Stimulated activated naive CD4-positive, alpha-beta T cell (primary cell): ENCODE measurements at places on chromosomes 2 and 18.
A peak's percentile ranks its signal among the peaks of the same experiment; 100 is the strongest.

DNA sequence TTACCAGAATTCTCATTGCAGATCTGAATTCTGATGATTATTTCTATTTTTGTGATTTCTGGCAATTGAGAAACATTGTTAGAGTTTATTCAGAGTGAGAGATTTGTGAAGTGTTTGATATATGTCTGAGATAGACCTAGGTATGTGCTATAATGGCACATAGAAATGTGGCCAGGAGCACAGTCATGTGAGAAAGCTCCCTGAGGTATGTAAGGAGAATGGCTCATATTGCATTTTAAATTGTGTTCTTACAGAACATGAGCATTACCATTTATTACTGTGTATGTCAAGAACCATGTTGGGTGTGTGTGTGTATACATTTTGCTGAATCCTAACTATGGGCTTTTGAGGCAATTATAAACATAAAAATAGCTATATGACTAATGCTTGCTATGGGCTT lies 101.2 kb downstream of the RAPGEF4 start:
- DNase-seq = no peak

GRCh38 chr2:187299122-187299906 lies 148.7 kb downstream of the CALCRL start:
- DNase-seq = no peak

- no peak for DNase-seq
Observed at GRCh38 chr2:218993345-218994315, at the start of gene CRYBA2. Gene CRYBA2, minus strand, starts transcription at chr2:218993422. Its CDS starts 246 bp downstream, at chr2:218993176.

DNA sequence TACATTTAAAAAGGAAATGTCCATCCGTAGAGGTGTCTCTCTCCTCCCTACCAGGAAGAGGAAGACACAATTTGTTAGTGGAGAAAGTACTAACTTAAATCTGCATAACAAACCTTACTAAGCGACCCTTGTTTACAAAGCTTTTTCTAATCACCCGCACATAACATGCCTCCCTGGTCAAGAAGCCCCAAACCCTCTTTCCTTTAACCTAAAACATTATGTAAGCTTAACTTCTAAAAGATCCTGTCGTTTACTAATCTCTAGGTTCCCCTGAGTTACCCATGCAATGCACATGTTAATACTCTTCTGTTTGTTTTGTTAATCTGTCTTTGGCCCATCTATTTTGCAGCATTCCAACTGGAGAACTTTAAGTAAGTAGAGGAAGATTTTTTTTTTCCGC lies 630.3 kb upstream of the NRXN1 start:
- DNase-seq = no peak

- no peak for DNase-seq
Observed at GRCh38 chr2:203177361-203177760, 61.5 kb upstream of the CYP20A1 start.

GRCh38 chr2:9655441-9656269 lies 24.9 kb upstream of the YWHAQ start:
- DNase-seq = no peak

- DNase-seq = no peak
Observed at GRCh38 chr2:137865954-137866540, 98.2 kb upstream of the HNMT start.

DNA sequence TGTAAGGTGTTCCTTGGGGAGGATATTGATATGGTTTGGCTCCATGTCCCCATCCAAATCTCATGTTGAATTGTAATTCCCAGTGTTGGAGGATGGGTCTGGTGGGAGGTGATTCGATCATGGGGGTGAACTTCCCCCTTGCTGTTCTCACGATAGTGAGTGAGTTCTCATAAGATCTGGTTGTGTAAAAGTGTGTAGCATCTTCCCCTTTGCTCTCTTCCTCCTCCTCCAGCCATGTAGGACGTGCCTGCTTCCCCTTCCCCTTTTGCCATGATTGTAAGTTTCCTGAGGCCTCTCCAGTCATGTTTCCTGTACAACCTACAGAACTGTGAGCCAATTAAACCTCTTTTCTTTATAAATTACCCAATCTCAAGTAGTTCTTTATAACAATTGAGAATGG lies 458.7 kb downstream of the LPIN1 start:
- no peak for DNase-seq

DNA sequence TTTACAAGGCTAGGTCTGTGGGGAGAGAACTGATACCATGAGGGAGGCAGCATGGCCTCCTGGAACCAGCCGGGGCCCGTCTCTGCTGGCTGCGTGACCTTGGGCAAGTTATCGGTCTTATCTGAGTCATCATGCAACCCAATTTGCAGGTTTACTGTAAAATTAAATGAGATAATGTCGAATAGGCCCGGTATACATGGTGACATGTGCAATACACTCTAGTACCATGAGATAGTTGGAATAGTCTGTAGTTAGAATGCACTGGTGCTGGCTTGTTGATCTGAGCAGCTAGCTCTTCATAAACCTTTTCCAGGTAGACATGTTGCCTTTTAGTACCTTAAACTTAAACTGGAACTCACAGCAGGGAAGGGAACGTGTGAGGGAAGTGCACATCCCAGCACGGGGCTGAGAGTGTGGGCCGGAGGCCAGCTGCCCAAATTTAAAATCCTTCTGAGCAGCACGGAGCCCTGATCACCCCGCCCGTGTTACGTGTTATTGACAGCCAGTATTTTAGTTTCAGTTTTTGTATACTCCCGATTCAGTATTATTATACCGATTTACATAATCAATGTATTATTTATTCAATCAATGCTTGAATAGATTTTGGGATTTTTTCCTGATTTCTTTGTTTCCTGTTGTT lies 72.4 kb upstream of the HS6ST1 start:
- DNase-seq = no peak

DNA sequence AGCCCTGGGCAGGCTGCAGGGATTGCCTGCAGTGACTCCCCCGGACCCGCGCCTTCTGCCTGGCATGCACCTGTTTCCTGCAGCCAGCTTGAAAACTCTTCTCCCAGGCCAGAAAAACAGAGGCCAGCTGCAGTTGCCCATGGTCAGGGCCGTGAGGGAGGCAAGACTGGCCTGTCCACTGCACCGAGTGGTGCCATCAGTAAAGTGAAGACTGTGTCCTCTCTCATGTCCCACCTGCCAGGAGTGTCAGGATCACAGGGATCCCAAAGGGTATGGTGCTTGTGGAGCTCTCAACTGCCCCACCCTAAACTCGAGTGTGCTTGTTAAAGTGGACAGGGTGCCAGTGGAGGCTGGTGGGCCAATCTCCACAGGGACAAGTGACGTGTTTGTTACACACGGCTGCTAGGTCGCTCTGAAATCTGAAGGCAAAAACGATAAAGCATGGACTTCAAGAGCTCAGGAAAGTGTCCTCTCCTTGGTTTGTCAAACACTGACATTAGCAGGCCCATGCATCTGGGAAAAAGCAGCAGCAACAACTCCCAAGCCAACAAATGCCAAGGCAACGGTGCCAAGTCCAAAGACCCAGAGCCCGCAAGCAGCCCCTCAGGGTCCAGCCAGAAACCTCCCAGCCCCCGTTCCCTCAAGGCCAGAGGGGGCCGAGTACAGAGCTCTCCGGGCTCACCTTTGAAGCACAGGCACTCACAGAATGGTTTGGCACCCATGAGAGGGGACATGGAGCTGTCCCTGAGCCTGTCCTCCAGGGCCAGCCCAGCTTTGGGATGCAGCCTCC lies 213.2 kb downstream of the HDAC4 start:
- DNase-seq = no peak

DNA sequence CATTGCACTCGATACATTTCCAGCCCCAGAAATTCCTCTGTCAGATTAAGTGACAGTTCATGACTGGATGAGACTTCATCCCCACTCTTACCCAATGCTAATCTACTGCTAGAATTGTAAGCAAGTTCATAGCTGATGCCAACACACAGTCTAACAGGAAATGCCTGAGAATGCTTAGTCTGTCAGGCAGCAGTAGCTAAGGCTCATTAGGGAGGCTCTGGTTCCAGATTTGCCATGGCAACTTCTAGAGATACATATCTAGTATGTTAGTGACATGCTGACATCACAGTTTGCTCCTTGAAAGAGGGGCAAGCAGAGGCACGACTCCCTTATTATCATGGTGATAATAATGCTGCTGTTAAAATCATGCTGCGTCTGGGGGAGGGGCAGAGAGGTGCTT lies 198.4 kb downstream of the RBM43 start:
- DNase-seq = no peak

DNA sequence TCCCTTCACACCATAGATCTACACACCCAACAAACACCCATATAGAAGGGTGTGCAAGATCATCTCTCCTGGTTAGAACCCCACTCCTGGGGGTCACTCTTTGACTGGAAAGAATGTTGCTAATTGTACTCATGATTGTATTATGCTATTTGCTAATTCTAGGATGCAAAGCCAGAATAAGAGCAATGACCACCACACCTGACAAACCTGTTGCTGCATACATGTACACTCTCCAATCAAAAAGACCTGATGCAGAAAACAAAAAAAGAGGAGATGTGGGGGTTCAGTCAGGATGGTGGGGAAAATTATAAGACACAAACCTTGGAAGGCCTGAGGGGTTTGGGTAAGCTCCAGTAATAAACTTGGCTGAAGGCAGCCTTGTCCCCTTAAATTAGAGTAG lies 36.9 kb upstream of the PDK1 start:
- no peak for DNase-seq

GRCh38 chr2:175620106-175620505 lies 382.0 kb downstream of the LNPK start:
- no peak for DNase-seq

DNA sequence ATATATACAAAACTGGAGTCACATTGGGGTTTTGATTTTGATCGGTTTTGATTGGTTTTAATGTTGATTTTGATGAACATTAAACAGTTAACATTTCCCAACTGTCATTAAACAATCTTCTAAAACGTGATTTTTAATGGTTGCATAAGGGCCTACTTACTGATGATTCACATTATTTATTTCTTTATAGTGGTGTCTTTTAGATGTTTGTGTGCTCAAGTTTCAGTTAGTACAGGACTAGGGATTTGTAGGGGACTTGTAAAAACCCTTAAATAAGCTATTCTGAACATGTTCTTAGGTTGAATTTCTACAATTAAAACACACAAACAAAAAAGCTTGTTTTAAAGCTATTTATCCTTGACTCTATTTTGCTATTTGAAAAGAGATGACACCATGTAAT lies 61.6 kb downstream of the TTC21B start:
- DNase-seq = no peak

- peak; percentile 34 for DNase-seq
Observed at GRCh38 chr2:218257390-218257981, 3.3 kb upstream of the GPBAR1 start.

DNA sequence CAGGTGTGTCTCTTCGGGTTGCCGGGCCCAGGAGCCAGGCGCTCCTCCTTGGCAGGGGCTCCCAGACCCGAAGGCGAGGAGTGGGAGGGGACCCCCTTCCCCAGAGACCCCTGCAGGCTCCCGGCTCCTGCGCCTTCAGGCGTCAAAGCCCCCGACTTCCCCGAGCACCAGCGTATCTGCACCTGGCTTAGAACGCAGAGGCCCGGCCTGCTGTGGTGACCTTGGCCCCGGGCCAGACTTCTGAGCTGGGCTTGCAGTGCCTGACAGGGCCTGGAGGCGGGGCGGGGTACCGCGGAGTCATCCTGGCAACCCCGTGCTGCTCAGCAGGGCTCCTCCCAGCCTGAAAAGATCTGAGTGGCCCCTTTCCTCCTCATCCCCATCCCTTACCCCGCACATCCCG lies 27.0 kb downstream of the SKA1 start:
- DNase-seq = no peak

- no peak for DNase-seq
Observed at GRCh38 chr2:164993287-164994016, 38.1 kb upstream of the SLC38A11 start.
